ENCODE measurements at places on chromosomes 4 and X. TPM values are rescaled to one million over a fixed set of nuclear protein-coding genes. Genes with fewer than 3 reads are reported as not detected.

Gene YY2
- total RNA-seq, result 4.4 TPM

DNA sequence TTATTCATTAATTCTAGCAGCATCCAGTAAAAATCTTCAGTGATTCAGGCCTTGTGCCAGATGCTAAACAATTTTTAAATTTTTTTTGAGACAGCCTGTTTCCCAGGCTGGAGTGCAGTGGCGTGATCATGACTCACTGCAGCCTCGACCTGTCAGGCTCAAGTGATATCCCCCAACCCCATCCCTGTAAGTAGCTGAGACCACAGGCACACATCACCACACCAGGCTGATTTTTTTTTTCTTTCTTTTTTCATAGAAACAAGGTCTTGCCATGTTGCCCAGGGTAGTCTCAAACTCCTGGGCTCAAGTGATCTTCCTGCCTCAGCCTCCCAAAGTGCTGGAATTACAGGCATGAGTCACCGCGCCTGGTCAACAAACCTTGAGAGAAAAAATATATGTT, 705.5 kb downstream of the ARAP2 start:
- DNase-seq, result no peak

DNA sequence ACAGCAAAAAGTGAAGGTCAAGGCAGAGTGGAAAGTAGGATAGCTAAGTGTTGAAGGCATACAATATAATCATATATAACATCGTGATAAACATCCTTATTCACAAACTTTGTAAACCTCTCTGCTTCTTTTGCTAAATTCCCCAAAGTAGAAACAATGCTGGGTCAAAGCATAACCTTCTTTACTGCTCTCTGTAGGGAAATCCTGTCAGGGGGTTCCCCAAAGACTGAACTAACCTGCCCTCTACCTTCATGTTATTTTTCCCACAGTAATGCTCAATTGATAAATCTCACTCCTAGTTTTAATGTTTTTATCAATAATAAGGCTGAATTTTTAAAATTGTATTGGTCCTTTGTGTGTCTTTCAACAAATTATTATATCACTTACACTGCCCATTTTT, 55.7 kb downstream of the DCHS2 start:
- no peak for DNase-seq

DNA sequence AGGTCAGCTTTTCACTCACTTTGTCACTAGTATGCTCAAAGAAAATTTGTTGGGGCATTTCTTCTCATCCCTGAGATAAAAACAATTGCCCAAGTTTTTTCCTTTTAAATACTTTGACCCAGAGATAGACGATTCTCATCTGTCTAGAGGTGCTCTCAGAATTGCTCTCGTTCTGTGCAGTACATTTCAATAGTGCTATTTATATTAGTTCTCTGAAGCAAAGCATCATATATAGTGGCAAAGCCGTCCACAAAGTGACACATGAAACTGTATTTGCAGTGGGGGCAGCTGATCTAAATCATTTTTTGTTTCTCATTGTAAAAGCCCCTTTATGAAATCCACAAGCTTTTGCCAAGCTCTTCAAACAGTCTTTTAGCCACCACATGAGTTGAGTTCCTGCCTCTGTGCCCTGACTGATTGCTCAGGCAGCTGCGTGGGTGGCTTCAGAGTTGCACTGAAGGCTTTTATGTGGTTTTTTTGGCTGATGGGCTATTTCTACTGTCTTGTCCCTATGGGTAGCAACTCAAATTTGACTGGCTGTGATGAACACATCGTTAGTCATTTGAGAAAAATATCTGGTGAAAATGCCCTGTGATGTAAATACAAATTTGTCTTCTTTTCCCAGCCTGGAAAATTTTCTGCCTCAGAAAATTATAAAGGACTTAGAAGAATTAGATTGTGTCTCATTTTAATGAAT, 119.1 kb upstream of the OTUD4 start:
- no peak for DNase-seq

- DNase-seq, result no peak
Measured at GRCh38 chr4:73450398-73451004, 14.5 kb downstream of the AFP start.

- DNase-seq, result no peak
Measured at GRCh38 chrX:69077895-69078455, 87.3 kb downstream of the PJA1 start.
